ENCODE measurements at places on chromosomes 1 and 21.

DNA sequence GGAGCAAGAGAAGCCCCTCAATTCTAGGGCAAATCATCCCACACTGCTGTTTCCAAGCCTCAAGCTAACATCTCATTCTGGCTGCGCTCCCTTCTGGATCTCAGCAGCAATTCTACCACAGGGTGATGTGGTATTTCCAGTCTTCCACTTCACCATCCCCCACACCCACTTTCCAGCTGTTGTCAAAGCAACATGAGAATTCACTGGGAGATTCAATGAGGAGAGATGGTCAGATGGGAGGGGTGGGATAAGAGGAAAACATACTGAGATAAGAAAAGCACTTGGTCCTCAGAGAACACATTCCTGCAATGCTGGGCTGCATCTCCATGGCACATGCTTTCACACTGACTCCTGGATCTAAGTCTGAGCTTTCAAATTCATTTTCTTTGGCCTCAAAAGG is 47.3 kb upstream of the LRRC52 start:
- DNase-seq = no peak

GRCh38 chr1:219794085-219794743 is 134.1 kb downstream of the SLC30A10 start:
- no peak for DNase-seq

DNA sequence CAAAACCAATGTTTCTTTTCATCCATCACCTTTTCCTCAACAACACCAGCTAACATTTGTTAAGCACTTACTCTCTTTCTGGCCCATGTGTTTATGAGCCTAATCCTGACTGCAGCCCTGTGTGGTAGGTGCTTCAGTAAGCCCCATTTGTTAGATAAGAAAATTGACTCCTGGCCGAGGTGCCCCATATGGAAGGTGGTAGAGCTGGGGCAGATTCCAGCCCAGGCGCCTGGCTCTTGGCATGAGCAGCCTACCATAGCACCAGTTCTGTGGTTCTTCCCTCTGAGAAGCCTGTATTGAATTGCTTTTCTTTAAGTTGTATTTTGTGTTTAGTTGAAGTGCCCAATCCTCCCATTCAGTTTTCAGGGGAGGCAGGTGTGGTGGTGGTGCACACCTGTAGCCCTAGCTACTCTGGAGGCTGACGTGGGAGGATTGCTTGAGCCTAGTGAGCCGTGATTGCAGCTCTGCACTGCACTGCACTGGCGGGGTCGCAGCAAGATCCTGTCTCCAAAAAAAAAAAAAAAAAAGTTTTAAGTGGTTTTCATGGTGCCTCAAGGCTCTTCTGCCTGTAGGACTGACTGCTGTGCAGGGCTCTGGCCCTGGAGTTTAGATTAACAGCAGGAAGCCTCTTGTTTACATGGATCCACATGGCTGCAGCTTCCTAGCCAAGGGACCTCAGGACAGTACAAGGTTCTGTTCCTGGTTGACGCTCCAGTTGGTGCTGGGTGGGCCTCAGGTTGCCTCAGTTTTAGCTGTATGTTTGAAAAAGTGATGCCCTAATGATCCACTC is 125.9 kb downstream of the MRPS6 start:
- DNase-seq = no peak

GRCh38 chr1:5597171-5597850 is 394.9 kb downstream of the NPHP4 start:
- DNase-seq = no peak

- DNase-seq = peak; percentile 63
These were observed 24.0 kb downstream of the QSOX1 start for GRCh38 chr1:180178511-180179161.

GRCh38 chr1:219534991-219535390 is 77.9 kb downstream of the ZC3H11B start:
- no peak for DNase-seq

DNA sequence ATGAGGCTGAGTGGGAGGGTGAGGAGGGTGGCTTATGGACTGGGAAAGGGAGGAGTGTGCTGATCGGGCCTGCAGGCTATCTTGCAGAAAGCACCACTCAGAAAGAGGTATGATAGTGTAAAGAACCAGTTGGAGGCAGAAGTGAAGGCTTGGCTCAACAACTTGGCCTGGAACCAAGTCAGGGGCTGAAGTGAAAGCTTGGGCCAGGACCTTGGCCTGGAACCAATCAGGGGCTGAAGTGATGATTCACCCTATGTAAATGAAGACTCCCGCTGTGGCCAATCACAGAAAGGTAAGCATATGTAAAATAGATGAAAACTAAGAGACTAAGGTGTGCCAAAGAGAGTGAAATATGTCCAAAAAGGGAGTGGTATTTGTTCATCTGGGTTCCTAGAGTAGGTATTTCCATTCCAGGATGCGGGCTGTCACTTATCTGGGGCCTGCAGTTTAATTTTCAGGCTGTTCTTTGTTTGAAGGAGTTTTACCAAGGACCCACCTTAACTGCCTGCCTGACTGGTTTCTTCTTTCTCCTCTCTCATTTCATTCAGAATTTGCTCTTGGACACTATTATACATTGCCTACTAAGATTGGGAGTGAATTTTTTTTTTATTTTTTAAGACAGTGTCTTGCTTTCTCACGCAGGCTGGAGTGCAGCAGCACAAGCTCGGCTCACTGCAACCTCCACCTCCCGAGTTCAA is 5.1 kb upstream of the RFX5 start:
- no peak for DNase-seq
